ENCODE measurements at places on chromosomes 1 and 21.

- no peak for DNase-seq
Observed at GRCh38 chr1:184285401-184286087, 101.3 kb upstream of the C1orf21 start.

DNA sequence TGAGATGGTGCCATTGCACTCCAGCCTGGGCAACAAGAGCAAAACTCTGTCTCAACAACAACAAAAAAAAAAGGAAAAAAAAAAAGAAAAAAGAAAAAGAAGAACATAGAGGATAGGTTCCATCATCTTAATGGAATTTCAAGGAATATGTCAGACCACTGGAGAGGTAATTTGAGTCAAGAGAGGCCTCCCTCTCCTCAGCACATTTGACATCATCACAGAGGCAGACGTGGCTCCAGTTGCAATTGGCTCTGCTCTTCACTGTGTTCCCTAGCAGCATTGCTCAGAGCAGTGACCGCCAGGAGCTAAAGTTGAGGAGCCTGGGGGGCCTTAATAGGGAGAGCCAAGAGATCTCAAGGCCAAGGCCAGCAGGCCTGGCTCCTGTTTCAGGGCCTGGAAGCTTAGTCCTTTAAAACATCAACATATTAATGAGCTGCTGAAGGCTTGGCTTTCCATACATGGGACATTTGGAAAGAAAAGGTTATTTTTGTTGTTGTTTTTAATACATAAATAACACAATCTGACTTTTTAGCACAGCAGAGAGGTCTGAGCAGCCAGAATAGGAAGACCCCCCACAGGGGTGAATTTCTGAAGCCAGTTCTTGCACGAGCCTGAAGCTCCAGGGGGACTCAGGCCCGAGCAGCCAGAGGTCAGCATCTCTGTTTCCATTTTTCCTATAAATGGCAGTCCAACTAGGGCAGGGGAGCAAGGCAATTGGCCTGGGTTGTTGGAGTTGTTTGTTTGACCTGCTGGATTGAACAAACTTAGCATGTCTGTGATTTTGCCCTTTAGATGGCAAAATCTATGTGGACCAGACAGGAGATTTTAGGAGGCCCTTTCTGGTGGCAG lies 118.3 kb upstream of the FGGY start:
- no peak for DNase-seq

GRCh38 chr1:165560883-165561656 lies 17.3 kb downstream of the LRRC52 start:
- no peak for DNase-seq

GRCh38 chr1:75430526-75430925 lies 180.4 kb downstream of the SLC44A5 start:
- no peak for DNase-seq

DNA sequence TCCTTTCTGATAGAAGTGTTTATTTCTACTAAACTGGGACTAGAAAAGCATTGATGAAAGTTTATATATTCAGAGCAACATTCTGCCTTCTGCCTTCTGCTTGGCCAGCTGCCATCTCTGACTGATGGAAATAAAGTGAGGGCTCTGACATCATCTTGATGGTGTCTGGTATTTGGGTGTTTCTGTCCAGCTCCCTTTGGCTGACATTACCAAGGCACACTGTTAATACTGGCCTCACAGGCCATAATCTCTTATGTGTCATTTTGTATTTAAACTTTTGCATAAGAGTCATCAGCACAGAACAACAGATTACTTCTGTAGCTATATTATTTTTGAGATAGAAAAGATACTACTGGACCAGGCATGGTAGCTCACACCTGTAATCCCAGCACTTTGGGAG lies 216.9 kb downstream of the RYR2 start:
- no peak for DNase-seq

GRCh38 chr1:153610334-153610733 lies 2.6 kb downstream of the S100A16 start:
- no peak for DNase-seq

- no peak for DNase-seq
Observed at GRCh38 chr1:199283794-199284193, 645.0 kb downstream of the PTPRC start.

- peak; percentile 26 for DNase-seq
Observed at GRCh38 chr1:234114648-234115307, 210.3 kb downstream of the SLC35F3 start.

- no peak for DNase-seq
Observed at GRCh38 chr1:175185903-175186302, 6.7 kb downstream of the KIAA0040 start.

DNA sequence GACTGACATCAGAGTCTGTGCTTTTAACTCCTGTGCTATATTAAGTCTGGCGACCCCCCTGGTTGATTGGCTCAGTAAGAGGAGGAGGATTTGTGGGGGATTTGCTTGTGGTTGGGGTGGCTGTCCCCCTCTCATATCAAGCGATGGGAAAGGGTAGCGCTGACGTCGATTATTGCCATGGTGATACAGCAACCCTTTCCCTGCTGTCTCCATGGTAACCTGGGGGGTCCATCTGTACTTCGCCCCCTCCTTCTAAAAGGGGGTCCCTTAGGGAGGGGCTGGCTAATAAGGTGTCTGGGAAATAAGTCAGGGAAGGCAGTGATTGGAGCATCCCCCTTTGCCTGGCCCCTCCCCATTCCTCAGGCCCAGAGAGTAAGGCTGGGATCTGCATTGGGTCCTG lies 4.7 kb downstream of the FAM229A start:
- DNase-seq: no peak

- no peak for DNase-seq
Observed at GRCh38 chr1:94130851-94131595, 10.1 kb upstream of the ABCA4 start.

- DNase-seq: no peak
Observed at GRCh38 chr1:92934395-92935378, 26.6 kb downstream of the DIPK1A start.

DNA sequence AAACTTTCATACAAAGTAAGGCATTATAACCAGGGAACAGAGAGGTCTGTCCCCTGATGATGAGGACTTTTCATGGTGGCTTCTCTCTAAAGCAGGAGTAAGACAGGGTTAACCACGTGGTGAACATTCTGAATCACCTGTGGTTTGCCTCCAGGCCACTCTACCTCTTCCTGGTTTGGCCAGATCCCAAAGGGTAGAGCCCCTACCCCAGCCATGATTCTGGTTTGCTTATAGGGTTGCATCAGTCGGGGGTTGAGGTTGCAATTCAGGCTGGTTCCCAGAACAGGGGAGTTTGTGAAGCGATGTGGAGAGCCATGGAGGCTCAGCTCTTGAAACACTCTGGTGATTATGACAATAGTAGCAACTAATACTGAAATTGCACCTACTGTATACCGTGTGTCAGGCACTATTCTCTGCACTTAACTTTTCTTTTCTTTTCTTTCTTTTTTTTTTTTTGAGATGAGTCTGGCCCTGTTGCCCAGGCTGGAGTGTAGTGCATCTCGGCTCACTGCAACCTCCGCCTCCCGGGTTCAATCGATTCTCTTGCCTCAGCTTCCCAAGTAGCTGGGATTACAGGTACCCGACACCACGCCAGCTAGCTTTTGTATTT lies 8.3 kb downstream of the CNR2 start:
- no peak for DNase-seq

GRCh38 chr1:84541679-84542078 lies 32.6 kb downstream of the CTBS start:
- no peak for DNase-seq

- DNase-seq: no peak
Observed at GRCh38 chr21:25081096-25081495, 526.2 kb downstream of the MRPL39 start.

- no peak for DNase-seq
Observed at GRCh38 chr1:111236379-111236778, 8.9 kb downstream of the CHI3L2 start.

- DNase-seq: peak; percentile 4
Observed at GRCh38 chr1:197868751-197869489, 33.5 kb upstream of the C1orf53 start.

DNA sequence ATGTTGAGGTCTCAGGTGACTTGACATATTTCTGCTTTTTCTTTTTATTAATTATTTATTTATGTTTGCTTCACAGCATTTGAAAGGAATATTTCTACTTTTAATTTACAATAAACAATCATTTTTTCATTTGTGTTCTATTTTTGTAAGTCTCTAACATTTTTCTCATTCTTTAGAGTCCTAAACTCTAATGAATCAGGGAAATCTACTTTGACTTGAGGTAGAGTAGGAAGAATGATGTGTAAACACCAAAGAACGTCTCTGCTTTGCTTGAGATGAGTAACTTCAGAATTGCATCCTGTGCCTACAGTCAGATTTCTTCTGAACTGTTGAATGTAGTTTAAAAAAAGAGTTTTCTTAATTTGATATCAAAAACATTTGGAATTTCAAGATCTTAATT lies 65.2 kb downstream of the CNST start:
- DNase-seq: no peak

GRCh38 chr1:18529714-18530113 lies 49.0 kb downstream of the KLHDC7A start:
- no peak for DNase-seq

DNA sequence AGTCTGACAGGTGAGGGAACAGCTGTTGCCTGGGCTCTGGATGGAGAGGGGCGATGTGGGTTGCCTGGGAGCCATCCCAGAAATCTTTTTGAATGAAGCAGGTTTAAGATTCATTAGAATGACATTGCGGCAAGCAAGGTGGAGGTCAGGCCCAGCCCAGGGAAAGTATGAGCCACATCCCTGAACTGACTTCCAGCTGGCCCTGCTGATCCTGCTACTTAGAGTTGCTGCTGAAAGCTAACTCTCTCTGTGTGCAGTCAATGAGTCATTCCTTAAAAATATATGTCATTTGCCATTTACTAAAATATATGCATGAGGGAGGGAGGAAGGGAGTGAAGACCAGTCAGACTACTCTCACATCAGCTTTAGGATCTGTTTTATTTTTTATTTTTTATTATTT lies 54.3 kb upstream of the RAB3GAP2 start:
- DNase-seq: no peak

GRCh38 chr1:198228925-198229324 lies 72.1 kb downstream of the NEK7 start:
- no peak for DNase-seq

DNA sequence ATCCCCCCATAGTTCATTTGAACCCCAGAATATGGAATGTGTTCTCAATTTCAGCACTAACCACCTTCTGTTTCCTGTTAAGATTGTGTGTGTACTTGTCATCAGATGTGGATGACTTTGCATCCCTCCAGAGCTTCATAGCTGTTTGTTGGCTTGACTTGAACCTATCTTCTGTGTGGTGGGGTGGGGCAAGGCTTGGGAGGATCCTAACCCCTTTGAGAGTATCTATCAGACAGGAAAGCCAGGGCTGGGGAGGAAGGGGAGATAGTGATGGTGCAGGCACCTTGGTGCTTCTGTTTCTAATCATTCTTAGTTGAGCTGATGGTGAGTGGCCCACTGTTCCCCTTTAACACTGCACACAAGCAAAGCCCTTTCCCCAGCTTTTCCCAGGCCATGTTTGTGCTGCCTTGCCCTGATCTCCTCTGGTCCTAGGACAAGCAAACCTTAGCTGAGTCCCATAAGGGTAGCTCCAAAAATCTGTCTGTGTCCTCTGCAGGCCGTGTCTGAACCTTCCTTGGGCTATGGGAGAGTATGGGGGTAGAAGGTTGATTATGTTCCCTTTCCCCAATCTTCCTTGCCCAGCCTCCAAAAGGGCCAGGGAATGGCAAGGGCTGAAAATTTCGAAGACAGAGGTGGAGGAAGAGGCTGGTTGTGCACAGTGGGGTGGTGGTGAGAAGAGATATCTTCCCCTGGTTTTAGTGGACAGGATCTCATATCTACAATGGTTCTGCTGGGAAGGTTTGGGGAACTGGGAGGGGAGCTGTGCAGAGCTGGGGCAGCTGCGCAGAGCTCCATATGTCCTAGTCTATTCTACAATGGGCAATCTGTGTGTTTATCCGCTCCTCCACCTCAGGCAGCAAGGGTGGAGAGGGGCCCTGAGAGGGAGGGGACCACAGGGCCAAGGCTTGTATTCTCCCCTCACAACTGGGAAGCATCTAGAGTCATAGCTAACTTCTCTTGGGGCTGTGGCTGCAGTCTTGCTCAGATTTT lies 1.4 kb downstream of the NHLH1 start:
- peak; percentile 17 for DNase-seq

- no peak for DNase-seq
Observed at GRCh38 chr21:42262831-42263231, 43.9 kb downstream of the ABCG1 start.

DNA sequence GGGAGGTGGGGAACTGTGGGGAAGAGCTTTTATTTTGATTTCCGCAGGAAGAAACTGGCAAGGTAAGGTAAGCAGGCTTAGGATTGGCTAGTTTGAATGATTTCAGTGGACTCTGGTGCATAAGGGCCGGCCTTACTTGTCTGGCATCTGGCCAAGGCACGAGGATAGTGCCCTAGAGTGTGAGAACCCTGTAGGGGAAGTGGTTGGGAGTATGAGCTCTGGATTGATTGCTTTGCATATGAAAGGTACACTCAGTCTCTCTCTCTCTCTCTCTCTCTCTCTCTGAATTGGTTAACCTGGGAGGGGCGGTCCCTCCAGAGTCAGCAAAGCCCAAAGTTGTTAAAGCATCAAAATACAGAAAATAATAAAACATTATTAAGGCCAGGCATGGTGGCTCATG lies 463.0 kb downstream of the SIPA1L2 start:
- DNase-seq: no peak

GRCh38 chr1:3718764-3719163 lies 33.5 kb upstream of the CCDC27 start:
- no peak for DNase-seq

DNA sequence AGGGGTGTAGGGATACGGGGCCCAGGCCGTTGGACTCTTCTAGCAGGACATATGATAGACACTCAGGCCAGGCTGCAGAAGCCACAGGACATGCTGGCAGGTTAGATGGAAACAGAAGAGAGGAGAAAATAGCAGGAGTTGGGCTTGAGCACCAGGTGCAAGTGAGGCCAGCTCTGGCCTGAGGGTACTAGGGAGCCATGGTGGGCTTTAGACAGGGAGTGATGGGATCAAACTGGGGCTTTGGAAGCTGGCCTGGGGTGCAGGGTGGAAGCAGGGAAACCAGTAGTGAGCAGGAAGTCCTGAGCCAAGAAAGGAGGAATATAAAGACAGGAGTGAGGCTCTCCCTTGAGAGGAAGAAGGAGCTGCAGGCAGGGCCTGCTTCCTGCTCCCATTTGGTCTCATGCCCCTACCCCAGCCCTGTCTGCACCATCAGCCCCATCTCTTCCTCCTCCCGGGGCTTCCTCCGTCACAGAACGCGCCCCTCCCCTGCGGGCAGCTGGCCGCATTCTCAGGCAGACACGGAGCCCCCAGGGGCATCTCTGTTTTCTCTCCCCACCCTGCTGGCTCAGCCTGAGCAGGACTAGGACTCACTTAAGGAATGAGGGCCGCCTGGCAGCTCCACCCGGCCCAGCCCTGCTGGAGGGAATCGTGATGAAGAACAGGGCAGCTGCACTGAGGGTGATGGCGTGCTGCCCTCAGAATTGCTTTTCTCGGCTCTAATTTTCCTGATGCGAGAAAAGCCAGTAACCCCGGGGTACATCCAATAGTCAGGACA lies 165.5 kb upstream of the TMEM51 start:
- DNase-seq: no peak

All from NCI-H524 treated with DMSO at 0.1 percent for 48 hours (cell line).